ENCODE measurements at places on chromosomes 5 and 9.

DNA sequence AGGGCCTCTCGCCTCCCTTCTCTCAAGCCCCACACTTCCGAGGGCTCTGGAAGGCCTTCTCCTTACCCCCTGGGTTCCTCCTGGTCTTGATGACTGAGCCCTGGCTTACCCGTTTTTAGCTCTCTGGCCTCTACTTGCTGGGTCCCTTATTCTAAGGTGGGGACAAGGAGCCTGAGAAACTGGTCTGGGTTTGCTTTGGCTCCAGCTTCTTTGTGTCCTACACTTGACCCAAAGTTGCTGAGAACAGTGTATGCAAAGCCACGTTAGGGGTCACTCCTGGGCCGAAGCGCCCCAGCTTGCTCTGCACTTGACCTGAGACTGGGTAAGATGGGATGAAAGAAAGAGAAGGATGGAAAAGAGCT, 788 bp downstream of the ZNF346 start:
- DNase-seq = no peak

- DNase-seq = no peak
Measured at GRCh38 chr5:56525113-56525512, 290.2 kb upstream of the MAP3K1 start.

DNA sequence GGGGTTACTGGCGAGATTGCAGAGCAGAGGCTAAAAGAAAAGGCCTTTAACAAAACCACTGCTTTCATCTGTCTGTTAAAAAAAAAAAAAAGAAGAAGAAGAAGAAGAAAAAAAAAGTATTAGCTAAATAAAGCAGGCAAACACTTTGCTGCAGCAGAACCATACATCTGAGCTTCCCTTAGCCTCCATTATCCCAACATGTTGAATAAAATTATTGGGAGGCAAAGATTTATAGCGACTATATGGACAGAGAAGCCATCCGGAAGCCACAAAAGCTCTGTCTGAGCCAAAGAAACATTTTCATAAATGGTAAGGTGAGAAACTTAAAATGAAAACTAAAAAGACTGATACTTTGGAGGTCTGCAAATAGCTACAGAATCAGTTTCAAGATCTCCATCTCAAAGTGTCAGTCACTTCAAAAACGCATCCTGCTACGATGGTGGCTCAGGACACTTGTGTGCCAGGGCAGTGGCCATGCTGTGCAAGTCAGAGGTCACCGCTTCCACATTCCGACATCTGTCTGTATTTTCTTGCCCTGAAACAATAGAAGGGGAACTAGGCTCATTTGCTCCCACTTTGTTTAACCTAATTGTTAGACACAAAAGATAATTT, 9.6 kb downstream of the EFNA5 start:
- DNase-seq = no peak

- no peak for DNase-seq
Measured at GRCh38 chr5:160133918-160134304, 14.7 kb upstream of the PWWP2A start.

GRCh38 chr9:69429281-69429680, 104.3 kb downstream of the ENTREP1 start:
- DNase-seq = no peak

Measured in AG04450 (cell line).